BJ (cell line): ENCODE measurements at places on chromosomes 7 and 10. TPM values are rescaled to one million over a fixed set of nuclear protein-coding genes. Genes with fewer than 3 reads are reported as not detected.

DNA sequence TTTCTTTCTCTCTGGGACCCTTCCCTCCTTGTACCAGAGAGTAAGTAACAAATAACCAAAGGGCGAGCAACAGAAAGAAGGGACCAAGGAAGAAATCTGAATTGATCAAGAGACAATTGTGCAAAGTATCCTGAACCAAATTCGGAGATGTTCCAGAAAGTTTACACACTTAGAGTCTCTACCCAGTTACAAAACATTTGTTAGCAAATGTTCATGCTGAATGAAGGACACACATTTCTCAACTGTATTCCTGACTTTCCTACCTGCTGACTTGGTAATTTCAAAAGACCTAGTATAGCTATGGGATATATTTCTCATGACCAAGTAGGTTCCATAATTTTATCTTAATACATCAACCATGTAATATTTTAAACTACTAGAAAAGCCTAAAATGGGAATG, 37.4 kb downstream of the LYZL1 start:
- no peak for DNase-seq

DNA sequence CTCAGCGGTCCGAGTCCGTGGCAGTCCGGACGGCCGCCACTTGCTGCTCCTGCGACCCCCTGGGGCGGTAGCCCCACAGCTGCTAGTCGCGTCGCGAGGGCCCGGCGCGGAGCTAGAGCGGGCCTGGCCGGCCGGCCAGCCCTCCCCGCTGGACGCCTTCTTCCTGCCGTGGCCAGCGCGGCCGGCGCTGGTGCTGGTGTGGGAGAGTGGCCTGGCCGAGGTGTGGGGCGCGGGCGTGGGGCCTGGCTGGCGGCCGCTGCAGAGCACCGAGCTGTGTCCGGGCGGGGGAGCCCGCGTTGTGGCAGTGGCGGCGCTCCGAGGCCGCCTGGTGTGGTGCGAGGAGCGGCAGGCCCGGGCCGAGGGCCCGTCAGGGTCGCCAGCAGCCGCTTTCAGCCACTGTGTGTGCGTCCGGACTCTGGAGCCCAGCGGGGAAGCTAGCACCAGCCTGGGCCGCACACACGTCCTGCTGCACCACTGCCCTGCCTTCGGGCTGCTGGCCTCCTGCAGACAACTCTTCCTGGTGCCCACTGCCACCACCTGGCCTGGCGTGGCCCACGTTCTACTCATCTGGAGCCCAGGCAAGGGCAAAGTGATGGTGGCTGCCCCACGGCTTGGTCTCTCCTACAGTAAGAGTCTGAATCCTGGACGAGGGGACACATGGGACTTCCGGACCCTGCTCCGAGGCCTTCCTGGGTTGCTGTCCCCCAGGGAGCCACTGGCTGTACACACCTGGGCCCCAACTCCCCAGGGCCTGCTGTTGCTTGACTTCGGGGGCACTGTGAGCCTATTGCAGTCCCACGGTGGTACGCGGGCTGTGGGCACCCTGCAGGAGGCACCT, 631 bp downstream of the HPS6 start:
- DNase-seq, result no peak

DNA sequence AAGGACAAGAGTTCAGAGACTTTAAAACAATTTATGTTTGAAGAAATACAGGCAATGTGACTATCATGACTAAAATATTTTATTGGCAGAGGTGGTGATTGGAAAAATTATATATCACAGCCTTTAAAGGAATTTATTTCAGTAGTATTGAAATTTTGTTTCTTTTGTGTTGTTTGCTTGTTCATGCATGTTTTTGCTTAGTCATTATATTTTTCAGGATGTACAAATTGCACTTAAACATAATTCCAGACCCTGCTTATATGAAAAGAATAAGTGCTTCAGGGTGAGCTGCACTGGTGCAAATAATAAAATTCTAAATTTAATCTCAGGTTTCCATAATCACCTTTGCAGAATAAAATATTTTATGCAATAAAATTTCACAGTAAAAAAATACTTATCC, 283.3 kb downstream of the PPP1R3A start:
- no peak for DNase-seq

Gene LIPN
- not detected in 2 replicates for polyA plus RNA-seq
